ENCODE measurements at places on chromosomes 16 and 17.
A peak's percentile ranks its signal among the peaks of the same experiment; 100 is the strongest.

- DNase-seq = no peak
Observed at GRCh38 chr17:57106107-57106835, 21.2 kb downstream of the AKAP1 start.

DNA sequence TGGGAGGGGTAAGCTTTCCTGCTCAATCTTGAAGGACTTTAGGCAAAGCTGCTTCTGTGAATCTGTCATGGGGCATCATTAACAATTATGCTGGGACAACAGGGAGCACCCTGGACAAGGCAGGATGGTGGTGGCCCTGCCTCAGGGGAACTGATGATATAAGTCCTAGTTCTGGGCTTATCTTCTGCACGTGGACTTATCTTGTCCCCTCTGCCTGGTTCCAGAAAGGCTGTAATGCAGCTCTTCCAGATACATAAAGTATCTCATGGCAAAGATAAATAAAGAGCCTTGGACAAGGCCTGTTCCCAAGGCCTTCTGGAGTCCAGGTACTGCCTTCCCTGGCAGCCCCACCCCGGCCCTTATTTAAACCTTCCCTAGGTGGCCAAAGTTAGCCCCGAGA, 6.0 kb upstream of the ZNF385C start:
- no peak for DNase-seq

- DNase-seq = no peak
Observed at GRCh38 chr17:29613856-29614255, 8.9 kb downstream of the CORO6 start.

- DNase-seq = no peak
Observed at GRCh38 chr17:30926516-30926915, 4.8 kb downstream of the ADAP2 start.

DNA sequence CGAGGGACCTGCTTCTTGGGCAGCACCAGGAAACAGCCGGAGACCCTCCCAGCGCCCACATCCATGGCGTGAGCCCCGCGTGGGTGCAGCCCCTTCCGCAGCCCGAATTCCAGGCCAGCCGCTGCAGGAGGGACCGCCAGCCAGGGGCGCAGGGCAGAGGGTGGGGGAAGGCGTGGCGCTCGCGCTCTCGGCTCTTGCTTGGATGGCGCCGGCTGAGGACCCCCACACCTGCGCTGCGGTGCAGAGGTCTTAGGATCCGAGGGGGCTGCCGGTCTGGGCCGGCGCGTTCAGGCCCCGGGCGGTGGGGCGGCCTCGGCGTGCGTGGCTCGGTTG, 28.8 kb downstream of the ACTG1 start:
- DNase-seq = no peak

- DNase-seq = no peak
Observed at GRCh38 chr17:8709006-8709405, 35.6 kb downstream of the CCDC42 start.

DNA sequence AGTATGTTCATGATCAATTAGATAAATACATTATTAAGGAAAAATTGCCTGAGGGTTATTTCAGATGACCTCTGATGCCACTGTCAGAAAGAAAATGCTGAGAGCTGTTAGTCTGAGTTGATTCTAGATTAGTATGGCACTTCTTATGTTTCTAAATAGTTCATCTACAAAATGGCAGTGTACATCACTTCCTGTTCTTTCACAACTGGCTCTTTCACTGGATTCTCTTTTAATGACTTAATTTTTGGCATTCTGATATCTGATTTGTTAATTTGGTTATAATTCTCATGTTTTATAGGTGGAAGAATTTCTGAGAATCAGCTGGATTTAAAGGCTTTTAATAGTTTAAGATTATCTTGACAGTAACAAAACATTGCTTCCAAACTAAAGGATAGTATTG, 3.3 kb downstream of the TAOK1 start:
- no peak for DNase-seq

GRCh38 chr16:4273858-4274311, 1.1 kb upstream of the TFAP4 start:
- DNase-seq = peak; percentile 33

GRCh38 chr16:85819245-85819644, 19.8 kb downstream of the COX4I1 start:
- peak; percentile 7 for DNase-seq

DNA sequence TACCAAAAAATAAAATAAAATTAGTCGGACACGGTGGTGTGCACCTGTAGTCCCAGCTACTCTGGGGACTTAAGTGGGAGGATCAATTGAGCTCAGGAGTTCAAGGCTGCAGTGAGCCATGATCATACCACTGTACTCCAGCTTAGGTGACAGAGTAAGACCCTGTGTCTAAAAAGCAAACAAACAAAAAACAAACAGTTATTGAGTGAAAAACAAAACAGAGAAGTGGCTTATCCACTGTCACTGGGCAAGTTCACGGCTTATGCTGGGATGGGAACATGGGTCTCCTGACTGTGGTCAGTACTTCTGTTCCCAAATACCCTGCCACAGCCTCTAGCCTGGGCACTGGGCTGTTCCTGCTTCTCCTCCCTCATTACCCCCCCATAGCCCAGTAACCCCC, 9.5 kb upstream of the GRN start:
- DNase-seq = no peak

DNA sequence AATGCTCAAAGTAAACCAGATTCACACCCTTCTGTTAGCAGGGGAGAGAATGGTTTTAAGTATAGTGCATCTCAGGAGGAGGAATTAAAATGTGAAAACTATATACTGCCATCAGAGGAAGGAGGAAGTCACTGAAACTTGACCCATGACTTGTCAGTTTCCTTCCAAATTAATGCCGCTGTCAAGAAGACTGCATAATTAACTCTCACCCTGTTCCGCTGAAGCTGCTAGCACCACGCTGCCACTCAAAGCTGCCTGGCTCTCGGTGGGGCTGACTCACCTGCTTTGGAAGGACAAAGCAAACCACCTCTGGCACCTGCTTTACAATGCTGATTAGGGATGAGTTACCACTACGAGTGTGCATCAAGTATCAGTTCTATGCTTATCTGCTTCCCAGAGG, 37.8 kb upstream of the ULK2 start:
- no peak for DNase-seq

Data from DMS79 treated with DMSO at 0.1 percent for 48 hours (cell line).